ENCODE measurements at places on chromosomes 1 and 21.

DNA sequence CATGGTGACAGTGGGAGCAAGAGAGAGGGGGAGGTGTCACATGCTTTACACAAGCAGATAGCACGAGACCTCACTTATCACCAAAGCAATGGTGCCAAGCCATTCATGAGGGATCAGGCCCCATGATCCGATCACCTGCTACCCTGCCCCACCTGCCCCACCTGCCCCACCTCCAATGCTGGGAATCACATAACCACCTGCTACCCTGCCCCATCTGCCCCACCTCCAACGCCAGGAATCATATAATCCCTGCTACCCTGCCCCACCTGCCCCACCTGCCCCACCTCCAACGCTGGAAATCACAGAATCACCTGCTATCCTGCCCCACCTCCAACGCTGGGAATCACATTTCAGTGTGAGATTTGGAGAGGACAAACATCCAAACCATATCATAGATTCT, 10.6 kb upstream of the AIRE start:
- DNase-seq, result no peak

DNA sequence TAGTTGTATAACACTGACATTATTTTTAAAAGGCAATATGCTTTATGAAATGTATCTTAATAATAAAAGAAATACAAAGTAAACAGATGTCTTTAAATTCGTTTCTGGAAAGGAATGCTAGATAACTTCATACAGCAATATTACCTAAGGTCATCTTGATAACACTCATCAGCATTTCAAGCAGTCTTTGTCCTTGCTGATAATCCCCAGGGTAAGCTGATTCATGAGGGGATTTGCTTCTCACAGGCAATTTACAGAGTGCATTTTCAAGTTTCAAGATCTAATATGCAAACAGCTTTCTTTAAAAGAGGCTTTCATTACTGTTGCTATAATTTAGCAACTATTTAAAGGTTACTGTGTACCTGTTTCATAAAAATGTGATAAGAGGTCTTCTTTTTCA, 75.2 kb upstream of the NEK2 start:
- DNase-seq, result no peak

DNA sequence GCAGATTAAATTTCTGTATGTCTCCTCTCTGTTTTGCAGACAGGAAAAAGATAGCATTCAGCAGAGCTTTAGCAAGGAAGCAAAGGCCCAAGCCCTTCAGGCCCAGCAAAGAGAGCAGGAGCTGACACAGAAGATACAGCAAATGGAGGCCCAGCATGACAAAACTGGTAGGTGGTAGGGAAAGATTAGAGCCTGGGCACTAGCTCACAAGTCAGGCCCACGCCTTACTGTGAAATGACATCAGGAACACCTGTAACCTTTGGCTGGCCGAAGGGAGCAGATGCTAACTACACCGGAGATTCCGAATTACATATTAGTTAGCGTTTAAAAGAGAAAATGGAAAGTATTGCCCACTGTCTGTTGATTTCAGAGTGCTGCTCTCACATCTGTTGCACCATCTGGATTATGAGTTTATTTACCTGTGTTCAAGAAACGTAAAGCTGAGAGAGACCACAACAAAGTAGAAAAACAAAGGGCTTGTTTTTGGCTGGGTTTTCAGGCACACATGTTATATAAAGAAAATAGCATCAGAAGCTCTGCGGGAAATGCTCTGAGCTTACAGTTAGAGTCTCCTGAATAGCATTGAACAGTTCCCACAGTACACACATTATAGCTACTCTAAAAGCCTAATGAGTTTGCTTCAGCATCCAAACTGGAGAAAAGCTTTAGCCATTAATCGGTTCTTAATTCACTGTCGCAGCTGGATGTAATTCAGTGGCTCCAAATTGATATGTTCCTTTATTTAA, 160.0 kb downstream of the SDCCAG8 start:
- no peak for DNase-seq

GRCh38 chr1:85240643-85241042, 18.8 kb downstream of the C1orf52 start:
- no peak for DNase-seq

DNA sequence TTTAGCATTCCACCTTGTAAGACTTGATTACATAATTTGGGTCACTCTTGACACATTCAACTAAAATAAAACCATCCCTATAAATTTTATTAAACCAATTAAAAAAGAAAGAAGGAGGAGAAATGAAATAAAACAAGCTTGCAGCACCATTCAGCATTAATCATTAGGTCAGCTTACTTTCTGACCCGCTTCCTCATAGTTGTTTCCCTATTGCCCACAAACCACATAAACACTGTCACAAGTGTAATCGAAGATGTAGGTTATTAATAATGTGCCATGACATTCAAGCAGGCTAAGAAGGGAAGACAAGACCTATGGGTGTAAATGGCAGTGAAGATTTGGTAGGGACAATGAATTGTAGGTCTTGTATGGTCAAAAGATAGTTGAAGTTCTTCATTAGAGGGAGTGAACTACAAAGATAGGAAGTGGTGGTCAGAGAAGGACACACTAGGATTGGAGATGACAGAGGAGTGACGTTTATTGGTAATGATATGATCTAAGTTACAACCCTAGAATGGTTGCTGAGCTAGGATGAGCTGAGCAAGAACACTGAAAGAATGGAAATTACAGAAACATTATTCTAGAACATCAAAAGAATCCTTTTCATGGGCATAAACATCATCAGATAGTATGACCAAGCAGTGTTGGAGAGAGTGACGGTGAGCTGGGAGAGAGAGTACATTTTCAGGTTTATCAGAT, 231.5 kb downstream of the KCNT2 start:
- no peak for DNase-seq

DNA sequence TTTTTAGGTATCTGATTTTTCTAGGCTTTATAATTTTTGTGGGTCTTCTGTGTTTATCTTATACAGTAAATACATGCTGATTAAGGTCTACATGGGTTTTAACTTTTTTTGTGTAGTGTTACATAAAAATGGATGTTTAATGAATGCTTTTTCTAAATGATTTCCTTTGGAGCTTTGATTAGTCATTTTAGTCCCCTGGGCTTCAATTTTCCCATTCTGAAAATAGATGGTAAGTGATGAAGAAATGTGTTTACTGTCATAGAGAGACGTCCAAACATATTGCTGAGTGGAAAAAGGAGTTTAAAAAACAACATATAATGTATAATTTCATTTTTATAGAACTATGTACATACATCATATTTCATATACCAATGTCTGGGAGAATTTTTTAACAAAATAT, 140.9 kb upstream of the HMCN1 start:
- DNase-seq, result no peak

DNA sequence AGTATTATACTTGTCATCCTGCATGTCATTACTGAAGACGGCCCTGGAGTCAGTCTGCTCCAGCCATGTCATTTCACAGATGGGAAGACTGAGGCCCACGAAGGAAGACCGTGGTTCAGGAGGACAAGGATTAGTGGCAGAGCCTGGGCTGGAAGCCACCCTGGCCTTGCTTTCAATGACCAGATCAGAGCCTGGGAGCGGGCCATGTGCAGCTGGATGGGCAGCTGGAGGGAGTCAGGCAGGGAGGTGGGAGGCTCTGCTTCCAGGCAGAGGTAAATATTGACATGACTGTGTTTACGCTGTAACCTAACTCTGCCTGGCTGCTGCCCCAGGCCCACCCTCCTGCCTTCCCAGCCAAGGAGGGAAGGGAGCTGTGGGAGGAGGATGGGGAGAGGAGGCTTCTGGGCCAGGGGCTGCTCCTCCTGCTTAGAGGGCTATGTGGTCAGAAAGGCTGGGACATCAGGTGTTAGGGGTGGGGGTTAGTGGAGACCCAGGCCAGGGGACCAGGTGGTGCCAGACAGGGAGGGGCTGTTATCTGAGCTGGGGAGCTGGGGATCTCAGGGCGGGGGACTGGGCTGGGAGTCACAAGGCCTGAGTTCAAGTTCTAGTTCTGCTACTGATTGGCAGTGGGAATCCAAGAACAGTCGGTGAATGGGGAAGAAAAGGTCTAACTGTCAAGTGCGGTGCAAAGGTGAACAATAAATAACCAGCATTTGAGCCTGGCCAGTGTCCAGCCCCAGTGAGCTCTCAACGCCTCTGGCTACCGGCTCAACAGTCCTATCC, 48.5 kb upstream of the ECE1 start:
- peak; percentile 93 for DNase-seq

DNA sequence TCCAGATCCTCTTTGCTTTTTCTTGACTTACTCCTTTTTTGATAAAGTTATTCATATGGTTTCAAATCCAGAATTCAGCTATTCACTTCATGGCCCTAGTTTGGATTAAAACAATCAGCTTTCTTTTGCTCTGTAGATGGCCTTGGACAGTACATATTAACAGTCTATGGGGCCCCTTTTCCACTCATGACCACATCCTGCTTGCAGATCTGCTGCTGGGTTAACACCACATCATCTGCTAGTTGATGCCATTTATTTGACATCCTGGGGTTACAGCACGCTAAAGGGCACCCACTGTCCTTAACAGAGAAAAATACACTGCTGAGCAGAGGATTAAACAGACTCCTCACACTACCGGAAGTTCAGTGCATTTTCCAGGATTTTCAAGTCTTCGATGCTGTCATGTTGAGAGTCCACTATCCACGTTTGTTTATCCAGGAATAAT, 941 bp upstream of the IFI16 start:
- DNase-seq, result no peak

DNA sequence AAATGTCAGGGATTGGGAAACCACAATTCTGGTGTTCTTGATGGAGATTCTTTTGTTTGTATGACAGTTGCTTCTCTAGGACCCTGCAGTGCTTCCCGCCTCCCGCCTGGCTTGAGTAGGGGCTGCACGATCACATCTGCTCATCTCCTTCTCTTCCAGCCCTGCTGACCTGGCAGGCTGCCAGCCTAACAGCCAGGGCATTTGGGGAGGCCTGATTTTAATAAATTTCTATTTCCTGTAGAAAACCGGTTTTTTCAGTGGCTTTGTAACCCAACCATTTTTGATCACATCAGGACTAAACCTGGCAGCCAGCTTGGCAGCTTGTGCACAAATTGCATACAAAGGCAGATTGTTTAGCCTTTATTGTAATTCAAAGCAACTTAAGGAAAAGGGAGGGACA, 78.9 kb downstream of the UBE2U start:
- DNase-seq, result peak; percentile 65

DNA sequence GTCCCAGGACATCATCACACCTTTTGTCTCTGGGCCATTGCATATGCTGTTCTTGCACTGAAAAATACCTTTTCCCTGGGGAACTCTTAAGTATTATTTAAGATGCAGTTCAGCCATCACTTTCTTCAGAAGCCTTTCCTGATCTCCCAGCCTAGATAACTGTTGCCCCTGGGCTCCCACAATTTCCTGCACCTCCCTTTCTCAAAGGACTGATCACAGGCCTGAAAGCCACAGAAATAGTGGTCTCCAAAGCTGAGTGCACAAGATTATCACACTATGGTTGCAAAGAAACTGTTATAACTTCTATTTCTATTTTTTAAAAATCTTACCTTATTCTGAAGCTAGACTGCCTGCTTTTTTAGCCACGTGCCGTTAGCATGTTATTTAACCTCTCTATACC, 2.8 kb upstream of the ZSCAN20 start:
- no peak for DNase-seq

DNA sequence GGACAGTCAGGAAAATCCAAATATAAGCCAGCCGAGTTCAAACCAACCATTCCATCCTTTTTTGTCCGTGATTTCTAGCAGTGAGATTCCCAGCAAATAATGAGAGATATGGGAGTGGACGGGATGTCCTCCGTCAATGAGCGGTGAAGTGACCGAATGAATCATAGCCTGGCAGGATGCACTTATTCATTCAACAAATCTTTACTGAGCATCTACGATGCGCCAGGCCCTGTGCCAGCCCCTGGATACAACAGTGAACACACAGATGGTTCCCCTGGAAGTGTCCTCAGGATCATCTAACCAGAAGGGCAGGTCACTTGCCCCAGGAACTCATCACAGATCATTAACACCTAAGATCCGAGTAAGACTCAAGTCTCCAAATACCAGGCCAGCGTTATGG, 8.2 kb upstream of the PLEKHA6 start:
- DNase-seq, result no peak

DNA sequence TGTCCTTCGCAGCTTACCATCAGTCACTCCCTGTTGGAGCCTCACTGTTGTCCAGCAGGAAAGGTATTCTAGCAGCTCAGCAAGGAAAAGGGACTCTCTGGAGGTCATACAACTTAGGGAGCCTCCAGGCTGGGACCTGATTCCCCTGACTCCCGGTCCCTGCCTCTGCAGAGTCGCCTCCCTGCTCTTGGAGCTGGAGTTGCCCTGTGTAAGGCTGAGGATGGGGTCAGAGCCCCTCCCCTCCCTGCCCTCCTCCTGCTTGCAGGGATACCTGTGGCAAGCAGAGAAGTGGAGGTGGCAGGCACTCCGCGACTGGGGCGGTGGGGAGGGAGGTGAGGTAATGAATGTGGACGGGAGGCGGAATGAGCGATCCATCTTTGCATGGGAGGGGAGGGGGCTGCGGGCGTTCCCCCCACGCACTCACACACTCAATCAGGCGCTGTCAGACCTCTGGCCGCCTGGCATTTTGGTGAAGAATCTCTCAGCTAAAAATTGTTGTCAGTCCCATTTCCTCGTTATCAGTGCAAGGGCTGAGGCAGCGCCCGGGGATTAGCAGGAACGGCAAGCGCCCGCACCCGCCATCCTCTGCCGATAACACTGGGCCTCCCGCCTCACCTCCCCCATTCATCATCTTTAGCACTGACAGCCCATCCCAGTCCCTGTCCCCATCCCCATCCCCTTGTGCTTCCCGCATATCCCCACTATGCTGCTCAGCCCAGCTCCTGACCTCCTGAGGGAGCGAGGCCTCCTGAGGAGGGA, 64.3 kb downstream of the TMEM53 start:
- no peak for DNase-seq

DNA sequence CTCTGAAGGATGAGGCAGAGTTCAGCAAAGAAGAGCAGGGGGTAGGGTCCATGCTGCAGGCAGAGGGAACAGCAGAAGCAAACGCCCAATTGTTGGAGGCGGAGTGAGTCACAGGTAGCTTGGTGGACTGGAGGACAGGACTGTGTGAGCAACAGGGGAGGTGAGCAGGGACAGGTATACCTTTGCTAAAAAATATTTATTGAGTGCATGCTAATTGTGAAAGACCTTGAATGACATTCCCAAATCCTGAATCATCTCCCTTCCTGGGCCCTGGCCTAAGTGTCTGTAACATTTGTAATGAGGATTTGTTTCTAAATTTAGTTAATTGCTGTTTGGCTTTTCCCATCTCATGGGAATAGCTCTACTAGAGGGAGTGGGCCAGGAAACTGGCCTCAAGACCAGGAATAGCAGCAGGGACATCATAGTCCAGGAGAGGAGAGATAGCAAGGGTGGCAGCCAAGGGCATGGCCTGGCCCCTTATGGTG, 123.7 kb downstream of the FOXD2 start:
- no peak for DNase-seq
